ENCODE measurements at places on chromosomes 3 and 15.

DNA sequence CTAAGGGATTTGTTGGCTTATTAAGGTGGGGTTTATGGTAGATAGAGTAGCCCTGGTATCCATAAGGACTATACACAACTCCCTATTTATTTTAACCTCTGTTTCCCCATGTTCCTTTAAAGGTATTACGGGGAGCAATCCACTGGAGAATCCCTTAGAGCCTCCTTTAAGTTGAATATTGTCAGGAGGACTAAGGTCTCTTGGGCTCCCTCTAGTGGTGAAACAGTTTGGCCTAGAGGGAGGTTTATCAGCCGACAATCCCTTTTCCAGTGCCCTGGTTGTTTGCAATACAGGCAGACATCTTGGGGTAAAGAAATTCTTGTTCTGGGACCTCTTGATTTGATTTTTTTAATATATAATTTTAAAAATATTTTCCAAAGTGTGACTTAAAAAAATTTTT lies 12.9 kb downstream of the OPA1 start:
- DNase-seq, result peak; percentile 3

- no peak for DNase-seq
These were observed 37.3 kb downstream of the NMNAT3 start for GRCh38 chr3:139640456-139640855.

- DNase-seq, result no peak
These were observed 36.4 kb downstream of the RIOX2 start for GRCh38 chr3:97935842-97936241.

GRCh38 chr15:60390231-60390630 lies 7.6 kb downstream of the ANXA2 start:
- no peak for DNase-seq

DNA sequence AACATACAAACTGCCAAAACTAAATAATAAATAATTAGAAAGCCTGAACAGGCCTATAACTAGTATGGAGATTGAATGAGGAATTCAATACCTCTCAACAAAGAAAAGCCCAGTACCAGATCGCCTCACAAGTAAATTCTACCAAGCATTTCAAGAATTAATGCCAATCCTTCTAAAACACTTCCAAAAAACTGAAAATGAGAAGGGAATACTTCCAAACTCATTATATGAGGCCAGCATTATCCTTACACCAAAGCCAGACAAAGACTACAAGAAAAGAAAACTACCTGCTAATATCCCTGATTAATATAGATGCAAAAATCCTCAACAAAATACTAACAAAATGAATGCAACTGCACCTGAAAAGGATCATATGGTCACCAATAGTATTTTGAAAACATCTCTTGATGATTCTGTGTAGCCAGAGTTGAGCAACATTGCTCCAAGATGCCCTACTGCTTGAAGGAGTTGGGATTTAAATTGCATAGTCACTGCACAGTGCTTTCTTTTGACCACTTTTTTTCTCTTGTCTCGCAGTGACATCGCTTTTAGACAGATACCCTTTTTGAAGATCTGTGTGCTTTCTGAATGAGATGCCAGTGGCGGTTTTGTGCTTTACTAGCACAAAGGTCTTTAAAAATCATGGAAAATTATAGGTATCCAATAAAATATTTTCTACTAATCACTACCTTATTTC lies 487.2 kb upstream of the RASGRP1 start:
- no peak for DNase-seq

DNA sequence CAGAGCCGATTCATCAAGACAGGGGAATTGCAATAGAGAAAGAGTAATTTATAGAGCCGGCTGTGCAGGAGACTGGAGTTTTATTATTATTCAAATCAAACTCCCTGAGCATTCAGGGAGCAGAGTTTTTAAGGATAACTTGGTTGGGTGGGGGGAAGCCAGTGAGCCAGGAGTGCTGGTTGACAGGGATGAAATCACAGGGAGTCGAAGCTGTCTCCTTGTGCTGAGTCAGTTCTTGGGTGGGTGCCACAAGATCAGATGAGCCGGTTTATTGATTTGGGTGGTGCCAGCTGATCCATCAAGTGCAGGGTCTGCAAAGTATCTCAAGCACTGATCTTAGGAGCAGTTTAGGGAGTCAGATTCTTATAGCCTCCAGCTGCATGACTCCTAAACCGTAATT lies 95.4 kb upstream of the CCDC80 start:
- no peak for DNase-seq

GRCh38 chr3:4806535-4807108 lies 172.6 kb upstream of the BHLHE40 start:
- no peak for DNase-seq

DNA sequence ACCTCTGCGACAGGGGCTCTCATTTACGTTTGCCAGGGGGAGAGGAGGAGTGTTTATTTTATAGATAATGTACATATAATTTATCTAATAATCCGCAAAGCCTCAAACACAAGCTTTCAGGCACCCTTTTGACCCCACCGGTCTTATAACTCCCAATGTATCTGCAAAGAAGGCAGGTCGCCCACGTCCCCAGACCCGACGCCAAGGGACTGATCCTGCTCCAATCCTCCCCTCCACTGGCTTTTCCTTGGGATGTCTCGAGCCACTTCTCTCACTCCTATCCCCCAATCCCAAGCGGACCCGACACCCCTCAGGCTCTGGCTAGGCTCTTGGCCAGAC lies 452 bp downstream of the DCP1A start:
- no peak for DNase-seq

- no peak for DNase-seq
These were observed 4.1 kb downstream of the MBNL1 start for GRCh38 chr3:152272771-152273242.

DNA sequence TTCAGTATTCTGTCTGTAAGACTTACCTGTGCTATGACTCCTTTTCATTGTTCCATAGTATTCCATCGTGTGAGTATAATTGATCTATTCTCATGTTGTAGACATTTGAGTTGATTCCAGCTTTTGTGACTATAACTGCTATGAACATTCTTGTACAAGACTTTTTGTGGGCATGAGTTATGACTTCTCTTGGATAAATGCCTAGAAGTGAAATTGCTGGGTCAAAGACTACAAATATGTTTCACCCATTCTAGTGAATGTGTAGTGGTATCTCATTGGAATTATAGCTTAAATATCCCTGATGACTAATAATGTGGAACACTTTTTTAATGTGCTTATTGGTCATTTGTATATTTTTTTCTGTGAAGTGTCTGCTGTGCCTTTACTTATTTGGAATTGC lies 27.6 kb upstream of the NPHP3 start:
- DNase-seq, result no peak

DNA sequence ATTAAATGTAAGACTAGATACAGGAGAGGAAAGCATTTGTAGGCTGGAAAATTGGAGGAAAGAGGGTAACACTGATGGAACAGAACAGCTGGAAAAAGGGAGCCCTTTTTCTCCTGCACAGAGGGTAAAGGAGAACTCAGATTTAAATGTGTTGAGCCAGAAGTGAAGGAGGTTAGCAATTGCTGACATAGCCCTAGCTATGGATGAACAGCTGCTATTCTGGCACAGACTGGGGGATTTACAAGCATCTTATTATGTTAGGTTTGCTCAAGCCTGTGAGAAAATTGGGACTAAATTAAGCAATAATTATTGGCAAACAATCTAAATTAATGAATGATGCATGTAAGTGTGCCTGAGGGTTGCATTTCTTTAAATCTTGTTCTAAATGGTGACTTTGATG lies 40.6 kb upstream of the PRR20G start:
- DNase-seq, result no peak

DNA sequence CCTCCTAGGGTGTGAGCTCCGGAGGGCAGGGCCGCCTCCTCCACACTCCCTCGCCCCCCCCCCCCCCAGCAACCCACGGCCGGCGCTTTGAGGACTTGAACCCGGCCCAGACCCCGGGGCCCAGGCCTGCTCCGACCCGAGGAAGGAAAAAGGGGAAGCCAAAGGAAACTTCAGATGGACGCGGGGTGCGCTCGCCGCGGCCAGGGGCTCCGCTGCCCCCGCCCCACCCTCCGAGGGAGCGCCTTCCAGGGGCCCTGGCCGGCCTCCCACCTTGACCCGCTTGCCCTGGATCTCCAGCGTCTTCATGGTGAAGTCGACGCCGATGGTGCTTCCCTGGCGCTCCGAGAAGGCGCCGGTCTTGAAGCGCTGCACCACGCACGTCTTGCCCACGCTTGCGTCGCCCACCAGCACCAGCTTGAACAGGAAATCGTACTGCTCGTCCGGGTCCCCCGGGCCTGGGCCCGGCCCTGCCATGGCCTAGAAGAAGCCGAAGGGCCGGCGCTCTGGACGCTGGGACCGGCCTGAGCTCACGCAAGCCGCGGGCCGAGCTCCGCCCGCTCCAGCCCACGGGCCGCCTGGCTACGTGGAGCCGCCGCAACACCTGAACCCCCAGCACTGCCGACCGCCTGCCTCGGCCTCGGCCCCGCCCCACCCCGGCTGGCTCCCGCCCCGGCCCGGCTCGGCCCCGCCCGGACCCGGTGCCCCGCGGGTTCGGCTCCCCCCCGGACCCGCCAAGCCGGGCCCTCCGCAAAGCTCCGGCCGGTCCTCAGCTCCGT lies 400 bp downstream of the RAB43 start:
- no peak for DNase-seq

- DNase-seq, result no peak
These were observed 44.0 kb downstream of the CHSY1 start for GRCh38 chr15:101207867-101208288.

- no peak for DNase-seq
These were observed 169.6 kb upstream of the CDIN1 start for GRCh38 chr15:36409819-36410218.

DNA sequence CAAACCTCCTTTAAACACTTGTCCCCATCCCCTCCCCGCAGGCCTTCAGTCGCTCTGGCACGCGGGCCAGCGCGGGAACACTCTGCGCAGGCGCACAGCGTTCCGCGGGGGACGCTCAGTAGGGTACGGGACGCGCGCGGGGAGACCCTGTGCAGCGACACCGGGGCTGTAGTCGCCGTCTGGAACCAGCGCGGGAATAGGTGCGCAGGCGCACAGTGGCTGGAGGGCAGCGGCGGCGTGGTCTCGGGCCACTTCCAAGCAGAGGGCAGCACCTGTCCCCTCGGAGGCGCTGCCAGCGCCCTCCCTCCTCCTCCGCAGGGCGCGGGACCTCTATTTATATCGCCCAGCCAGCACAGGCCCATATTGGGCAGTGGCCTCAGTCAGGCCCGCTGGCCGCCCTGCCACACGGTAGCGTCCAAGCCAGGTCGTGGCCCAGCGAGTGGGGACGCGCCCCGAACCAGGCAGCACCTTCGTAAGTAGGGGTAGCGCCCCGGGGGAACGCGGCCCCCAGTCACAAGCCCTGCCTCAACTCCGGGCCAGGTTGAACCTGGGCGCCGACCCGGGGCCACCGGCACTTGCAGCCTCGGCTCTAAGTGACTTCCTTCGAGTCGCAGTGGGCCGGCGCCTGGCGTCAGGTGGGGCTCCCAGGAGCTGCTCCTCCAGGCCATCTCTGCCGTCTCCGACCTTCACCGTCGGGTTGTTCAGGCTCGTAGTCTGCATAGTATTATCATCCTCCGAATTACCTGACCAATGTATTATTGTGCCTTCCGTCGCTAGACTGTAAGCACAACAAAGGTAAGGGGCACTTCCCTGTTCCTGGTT lies at the start of gene KBTBD12:
TSS of gene KBTBD12 (plus strand) at position 118 of the 822 bp plus-strand sequence. CDS start 7,830 bp downstream, outside the sequence.
- DNase-seq, result peak; percentile 29

- no peak for DNase-seq
These were observed 146.6 kb downstream of the FEZF2 start for GRCh38 chr3:62226601-62227339.

DNA sequence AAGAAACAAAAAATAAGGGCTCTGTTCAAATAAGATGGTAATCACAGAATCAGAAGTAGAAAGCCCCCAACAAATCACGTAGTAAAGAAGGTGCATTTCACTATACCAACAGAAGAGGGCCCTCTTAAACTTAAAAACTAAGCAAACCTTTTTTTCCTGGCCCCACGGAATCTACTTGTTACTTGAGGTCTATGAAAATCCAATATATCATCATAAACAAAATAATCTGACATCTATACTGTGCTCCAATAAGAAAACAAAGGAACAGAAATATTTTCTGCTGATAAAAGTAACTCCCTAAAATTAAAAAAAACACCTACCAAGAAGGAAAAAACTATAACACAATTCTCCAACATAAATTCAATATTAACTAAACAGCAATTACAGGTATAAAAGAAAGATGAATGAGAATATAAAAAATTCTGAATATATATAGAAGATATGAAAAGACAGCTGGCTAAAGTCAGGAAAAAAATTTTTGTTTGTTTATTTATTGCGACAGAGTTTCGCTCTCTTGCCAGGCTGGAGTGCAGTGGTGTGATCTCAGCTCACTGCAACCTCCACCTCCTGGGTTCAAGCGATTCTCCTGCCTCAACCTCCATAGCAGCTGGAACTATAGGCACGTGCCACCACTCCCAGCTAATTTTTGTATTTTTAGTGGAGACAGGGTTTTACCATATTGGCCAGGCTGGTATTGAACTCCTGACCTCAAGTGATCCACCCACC lies 81.8 kb downstream of the CLASP2 start:
- no peak for DNase-seq

DNA sequence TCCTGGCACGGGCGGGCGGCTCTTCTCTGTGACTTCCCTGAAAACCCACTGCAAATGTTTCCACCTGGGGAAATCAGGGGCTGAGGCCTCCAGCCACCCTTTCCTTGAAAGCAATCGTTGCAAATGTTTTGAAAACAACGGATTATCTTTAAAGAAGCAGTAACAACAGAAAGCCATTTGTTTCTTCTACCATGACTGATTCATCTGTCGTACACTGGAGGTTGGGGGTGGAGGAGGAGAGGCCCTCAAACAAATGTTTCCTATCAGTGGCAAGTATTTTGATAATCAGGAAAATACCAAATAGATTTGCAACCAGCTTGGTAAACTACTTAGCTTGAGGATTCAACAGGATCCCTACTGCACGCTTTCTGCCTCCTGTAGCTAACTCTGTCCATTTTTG lies 114.9 kb downstream of the PDZRN3 start:
- DNase-seq, result no peak

DNA sequence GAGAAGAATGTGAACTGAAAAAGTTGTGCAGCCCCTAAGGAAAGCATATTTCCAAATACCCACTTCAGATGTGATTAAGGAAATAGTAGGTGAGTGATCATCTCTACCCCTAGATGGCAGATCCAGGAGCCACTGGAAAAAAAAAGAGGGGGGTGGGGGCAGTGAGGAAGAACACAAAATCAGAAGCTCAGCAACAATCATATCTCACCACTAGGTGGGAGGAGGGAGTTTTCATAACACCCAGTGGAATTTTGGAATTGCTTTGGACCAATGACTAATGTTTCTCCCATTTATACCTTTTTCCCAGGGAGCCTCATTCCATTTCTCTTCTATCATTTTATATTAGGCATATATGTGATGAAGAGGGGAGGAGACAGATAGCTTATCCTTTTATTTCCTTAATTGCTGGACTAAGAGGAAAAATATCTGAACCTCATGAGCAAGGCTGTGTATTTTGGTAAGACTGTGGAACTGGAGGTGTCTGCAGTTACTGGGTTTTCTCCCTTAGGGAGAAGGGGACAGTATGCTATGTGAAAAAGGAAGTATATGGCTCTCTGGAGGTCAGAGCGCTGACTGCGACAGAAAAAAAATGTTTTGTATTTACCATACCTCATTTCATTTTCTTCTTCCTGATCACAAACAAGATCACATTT lies 363.4 kb downstream of the GAP43 start:
- no peak for DNase-seq

Measured in nucleus accumbens (tissue), 56 donors.